IPS DF 6.9 (cell line): ENCODE measurements at places on chromosomes 16 and 17.

DNA sequence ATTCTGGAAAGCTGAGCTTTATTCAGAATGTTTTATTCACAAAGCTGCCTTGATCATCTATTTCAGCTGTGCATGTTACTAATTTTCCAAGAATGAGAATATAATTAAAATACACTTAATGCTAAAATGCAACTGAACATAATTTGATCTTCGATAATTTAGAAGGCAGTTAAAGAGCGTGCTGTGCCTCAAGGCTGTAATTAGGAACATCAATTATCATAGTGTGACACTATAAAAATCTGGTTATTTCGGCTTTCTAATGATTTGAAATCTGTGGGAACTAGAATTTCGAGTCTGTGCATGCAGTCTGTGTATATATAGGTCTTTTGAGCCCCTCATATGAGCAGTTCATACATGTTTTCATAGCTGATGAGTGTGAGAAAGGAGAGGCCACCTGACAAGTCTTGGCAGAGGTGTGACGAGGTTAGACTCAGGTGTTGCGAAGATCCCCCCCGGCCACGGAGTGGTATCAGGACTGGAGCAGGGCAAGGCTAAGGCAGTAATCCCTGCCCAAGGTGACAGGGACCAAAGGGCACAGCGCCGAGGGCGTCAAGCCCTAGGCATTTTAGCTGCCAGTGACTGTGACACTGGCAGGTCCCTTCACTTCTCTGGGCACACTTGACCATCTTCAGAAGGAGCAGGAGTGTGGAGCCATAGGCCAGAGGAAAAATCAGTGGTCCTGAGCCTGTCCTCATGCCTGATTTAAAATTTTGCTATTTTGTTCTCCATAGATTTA is 328.5 kb downstream of the SNX29 start:
- no peak for DNase-seq

DNA sequence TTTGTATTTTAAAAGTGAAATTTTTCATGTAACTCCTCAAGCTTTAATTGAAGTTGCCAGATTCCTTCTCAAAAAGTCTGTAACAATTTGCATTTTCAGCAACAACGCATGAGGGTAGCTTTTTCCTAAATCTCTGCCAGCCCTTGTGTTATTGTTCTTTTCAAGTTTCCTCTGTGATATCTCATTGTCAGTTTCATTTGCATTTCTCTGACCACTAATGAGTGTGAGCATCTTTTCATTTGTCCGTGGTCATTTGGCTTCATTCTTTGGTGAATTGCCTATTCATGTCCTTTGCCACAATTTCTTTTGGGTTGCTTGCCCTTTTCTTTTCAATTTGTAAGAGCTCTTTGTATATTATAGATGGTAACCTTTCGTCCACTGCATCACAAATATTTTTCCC is 68.0 kb upstream of the NKD1 start:
- DNase-seq = no peak

DNA sequence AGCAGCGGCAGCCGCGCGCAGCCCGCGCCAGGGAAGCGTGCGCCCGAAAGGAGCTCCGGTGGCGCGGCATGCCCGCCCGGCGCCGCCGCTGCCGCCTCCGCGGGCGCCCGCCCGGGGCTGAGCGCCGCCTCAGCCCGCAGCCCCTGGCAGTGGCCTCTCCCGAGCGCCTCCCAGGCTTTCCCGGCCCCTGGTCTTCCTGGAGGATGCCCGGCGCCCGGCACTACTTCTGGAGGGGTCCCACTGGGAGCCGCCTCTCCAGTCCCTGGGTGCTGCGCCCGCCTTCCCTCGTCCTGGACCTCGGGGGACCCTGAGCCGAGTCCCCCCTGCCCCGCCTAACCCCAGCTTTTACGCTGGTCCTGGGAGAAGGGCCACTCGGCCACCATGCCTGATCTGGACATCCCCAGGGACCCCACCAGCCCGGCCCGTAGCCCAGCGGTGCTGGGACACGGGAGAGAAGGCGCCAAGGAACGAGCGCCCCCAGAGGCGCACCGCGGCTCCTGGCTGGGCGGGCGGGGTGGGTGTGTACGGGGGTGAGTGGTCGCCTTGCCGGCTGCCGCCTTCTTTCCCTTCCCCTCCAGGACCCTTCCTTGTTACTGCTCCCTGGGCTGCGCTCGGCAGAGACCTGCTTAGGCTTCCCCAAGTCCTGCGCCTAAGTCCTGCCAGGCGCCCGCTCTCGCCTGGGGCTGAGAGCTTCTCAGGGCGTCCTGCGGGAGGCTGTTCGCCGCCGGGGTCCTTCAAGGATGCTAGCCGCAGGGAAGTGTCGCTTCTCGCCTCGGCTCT is 704 bp downstream of the ASIC2 start:
- DNase-seq = no peak

DNA sequence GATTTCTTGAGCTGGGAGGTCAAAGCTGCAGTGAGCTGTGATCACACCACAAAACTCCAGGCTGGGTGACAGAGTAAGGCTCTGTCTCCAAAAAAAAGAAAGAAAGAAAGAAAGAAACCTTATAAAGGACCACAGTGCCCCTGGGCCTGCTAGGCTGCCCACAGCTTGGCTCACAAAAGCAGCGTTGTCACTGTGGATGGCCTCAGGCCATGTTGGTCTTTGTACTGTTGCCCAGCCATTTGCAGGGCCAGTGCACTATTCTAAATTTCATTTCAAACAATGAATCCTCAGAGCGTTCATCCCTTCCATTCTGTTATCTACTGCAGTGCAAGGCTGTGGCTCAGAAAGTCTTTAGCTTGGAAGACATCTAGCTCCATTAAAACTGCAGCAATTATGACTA is 208.4 kb downstream of the SLC39A11 start:
- DNase-seq = no peak

GRCh38 chr17:56447171-56447570 is 146.3 kb upstream of the NOG start:
- no peak for DNase-seq

DNA sequence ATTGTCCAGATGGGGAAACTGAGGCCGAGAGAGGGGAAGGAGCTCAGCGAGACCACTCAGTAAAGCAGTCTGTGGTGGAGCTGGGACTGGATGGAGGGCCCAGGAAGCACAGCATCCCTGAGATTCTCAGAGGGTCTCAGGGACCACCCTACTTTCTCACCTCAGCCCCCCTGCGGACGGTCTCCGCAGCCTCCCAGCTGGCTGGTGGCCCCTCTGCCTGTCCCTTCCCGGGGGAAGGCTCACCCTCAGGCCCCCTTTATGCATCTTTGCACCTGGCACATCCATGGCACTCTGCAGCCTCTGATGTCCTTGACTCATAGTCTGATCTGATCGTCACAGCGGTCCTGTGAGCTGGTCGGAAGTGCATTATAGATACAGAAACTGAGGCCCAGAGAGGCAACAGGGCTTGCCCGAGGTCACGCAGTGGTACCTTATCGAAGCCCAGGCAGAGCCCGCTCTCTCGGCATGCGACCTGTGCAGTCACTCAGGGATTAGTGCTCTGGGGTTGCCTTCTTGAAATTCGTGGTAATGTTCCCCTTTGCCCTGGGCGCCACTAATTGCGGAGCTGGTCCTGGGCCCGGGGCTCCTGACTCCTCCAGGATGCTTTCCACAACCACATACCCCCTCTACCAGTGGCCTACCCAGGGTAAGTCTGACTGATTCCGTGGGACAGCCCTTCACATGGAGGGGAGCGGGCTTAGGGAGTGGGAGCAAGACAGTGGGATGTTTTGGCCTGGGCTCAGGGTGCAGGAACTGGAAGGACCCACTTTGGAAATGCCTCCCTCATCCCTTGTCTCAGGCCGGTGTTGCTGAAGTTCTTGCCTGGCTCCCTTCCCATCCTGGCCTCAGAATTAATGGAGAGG is 24.4 kb downstream of the RAB11FIP4 start:
- DNase-seq = no peak

- no peak for DNase-seq
Observed at GRCh38 chr16:886802-887731, 83.7 kb downstream of the LMF1 start.

DNA sequence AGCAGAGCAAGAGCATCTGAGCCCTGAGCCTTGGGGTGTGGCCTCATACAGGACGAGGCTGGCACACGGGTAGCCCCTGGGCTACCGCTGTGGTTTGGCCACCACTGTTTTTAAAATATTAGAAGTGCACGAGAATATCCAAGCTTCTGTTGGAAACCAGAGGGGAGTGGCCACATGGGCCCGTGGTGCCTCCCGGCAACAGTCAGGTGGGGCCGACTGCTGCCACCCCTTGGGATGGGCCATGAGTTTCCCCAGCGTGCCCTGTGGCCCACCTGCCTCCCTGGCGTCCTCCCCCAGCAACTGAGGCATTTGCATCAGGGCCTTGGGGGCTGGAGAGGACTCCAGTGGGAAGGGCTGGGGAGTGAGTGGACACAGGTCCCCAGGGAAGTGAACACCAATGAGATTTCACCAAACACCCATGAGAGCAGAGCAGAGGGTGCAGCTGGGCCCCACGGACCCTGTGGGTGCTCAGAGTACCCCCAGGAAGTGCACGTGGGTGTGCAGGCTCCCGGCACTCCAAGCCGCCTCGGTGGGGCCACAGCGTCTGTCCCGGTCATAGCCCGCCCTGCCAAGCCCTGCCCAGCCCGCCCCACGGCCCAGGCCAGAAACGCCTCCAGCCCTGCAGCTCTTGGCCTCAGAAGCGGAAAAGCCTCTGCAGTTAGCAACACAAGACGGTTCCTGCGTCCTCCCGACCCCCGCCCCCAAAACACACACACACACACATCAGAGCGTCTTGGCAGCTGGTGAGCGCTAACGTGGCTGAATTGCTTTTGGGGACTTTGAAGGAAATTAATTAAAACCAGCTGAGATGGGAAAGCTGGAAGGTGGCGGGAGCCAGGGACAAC is 22.7 kb downstream of the ZNF469 start:
- no peak for DNase-seq

- DNase-seq = no peak
Observed at GRCh38 chr17:4920351-4921048, 11.6 kb upstream of the GP1BA start.

GRCh38 chr17:61331178-61331577 is 68.5 kb upstream of the TBX2 start:
- no peak for DNase-seq

- DNase-seq = no peak
Observed at GRCh38 chr17:18377437-18378204, at the start of gene EVPLL. Gene EVPLL, plus strand, starts transcription at chr17:18377778. Its CDS starts 3,160 bp downstream, at chr17:18380938.
